Jurkat, Clone E6-1 (cell line): ENCODE measurements at places on chromosomes 7 and 10.

GRCh38 chr7:95723583-95724180, 48.7 kb upstream of the DYNC1I1 start:
- peak; percentile 32 for DNase-seq

- DNase-seq = no peak
Observed at GRCh38 chr7:99094401-99094800, 49.5 kb downstream of the SMURF1 start.

DNA sequence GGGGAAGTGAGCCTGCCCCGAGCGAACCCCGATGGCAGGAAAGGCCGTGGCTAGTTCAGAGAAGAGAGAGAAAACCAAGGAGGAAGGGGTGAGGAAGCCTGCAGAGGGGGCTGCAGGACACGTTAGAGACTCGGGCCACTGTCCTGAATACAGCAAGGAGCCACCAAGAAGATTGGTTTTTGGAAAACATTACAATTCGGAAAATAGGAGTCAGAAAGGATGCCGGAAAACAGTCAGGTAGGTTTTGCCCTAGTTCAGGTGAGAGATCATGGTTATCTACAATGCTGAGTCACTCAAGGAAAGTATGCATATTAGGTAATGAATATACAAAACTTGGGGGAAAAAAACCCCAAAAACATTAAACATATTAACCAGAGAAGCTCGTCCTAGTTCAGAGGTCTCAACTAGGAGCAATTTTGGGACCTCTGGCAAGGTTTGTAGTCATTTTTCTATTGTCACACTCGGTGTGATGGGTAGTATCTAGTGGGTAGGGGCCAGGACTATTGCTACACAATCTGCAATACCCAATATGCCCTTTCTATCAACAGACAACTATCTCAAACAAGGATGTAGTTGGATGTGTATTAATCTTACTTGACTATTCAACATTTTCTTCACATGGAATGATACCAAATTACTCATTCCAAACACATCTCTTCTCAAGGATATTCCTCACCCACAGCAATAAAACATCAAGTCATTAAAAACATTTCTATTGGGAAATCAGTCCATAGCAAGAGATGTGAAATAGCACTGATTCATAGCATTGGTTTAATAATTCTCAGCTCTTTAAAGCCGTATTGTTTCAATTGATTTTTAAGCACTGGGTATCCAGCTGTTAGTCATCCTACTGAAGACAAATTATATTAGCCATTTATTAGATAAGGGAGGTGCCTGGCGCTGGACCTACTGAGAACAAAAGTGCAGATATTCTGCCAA, 74.4 kb upstream of the RSU1 start:
- DNase-seq = no peak

- no peak for DNase-seq
Observed at GRCh38 chr7:26337232-26337865, 45.7 kb downstream of the SNX10 start.

DNA sequence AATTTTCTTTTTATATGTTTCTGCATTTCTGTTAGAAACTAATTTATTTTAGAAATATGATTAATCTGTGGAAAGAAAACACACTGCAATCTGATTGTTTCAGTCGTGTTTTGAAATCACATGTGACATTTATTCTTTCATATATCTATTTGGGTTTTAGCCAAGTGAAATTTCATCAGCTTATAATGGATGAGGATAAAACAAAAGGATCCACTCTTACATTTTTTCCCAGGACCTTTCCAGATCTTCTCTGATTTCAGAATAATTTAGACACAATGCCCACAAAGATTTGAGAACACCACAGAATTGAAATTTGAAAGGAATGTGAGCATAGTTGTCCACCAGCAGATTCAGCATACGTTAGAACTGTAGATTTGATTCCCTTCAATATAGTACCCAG, 29.1 kb downstream of the CBLL1 start:
- DNase-seq = no peak
